ENCODE measurements at places on chromosomes 7 and 10.

- DNase-seq, result no peak
These were observed 25.5 kb upstream of the ABLIM1 start for GRCh38 chr10:114683593-114683992.

GRCh38 chr10:43401627-43402026, 7.4 kb downstream of the HNRNPF start:
- DNase-seq, result no peak

DNA sequence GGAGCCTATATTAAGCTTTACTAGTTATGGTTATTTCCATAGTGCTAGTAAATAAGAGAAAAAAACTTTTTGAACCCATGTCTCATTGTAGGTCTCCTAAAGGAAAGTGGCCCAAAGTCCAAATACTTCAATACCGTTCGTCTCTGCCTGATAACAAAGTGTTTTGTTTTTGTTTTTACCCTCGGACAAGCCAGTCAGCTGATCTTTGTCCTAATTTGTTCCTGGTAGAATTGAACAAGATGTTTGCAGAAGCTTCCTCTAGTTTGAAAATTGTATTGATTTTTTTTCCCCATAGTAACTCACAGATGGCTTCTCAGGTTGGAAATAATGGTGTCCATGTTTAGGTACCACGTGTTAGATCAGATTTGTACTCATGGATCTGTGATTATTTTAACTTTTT, 335.8 kb upstream of the KAT6B start:
- DNase-seq, result no peak

- DNase-seq, result no peak
These were observed 83.4 kb downstream of the VOPP1 start for GRCh38 chr7:55488804-55489340.

GRCh38 chr10:133219782-133220181, 10.2 kb upstream of the UTF1 start:
- no peak for DNase-seq

DNA sequence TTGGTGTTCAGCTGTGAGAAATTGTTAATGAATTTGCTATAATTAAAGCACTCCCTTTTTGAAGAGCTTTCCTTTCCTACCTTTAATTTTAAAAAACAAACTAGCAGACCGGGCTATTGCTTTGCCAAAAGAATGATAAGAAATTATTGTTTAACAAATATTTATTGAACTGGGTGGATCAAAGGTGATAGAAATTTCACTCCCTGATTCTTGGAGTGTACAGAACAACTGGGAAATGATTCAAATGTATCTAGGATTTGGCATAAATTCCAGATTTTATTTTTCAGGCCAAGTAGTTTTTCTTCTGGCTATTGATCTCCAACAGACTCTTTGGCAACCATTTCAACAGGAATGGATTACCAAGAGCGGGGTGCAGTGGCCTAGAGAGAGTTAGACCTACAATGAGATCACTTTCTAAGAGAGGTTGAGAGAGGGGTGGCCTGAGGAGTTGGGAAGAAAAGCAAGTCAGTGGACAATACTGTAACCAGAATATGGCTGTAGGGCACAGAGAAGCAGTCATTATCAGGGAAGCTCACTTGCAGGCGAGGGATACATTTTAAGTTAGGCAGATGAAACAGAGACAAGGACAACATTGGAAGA, 71.9 kb downstream of the PLXDC2 start:
- no peak for DNase-seq

- DNase-seq, result peak; percentile 66
These were observed 125.7 kb upstream of the ZNF438 start for GRCh38 chr10:31157123-31158010.

DNA sequence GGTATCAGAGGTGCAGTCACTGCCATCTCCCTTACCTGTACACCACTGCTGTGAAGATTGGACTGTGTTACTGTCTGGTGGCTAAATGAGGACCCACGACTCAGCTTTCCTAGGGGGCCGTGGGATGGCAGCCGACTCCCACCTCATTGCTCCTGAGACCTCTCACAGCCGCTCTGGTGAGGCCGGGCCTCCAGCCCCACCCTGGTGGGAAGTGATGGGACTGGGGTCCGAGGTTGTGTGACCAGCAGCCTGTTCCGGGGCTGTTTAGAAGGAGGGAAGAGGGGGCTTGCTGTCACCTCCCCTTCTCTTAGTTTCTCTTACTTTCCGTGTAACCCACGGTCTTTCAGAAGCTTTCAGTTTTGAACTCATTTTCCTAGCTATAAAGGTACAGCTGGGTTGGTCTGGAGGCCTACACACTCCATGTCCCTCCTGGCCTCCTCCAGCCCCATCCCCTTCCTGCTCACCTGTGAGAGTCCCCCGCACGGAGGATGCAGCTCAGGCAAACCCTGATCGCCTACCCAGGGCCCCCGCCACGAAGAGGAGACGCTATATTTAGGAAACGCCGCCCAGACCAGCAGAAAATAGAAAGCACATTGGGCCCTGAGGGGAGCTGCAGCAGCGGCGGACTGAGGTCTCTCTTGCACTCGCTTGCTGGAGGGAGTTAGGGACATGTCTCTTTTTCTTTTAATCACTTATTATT, 4.6 kb downstream of the EMX2 start:
- no peak for DNase-seq

DNA sequence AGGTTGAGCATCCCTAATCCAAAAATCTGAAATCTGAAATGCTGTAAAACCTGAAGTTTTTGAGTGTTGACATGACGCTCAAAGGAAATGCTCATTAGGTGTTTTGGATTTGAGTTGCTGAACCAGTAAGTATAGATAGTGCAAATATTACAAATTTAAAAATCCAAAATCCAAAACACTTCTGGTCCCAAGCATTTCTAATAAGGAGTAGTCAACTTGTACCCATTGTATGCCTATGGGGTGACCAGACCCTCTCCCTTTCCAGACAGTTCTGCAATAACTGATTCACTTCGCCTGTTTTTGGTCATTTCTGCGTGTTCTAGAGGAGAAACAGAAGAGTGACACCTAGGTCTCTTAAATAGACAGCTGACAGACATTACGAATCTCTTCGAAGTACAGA, 90.3 kb downstream of the MMRN2 start:
- no peak for DNase-seq

GRCh38 chr10:53356616-53357349, 584.2 kb upstream of the MBL2 start:
- DNase-seq, result no peak

- no peak for DNase-seq
These were observed 40.9 kb upstream of the EFCAB10 start for GRCh38 chr7:105622106-105622731.

GRCh38 chr7:105932835-105933477, 30.1 kb upstream of the CDHR3 start:
- peak; percentile 57 for DNase-seq

DNA sequence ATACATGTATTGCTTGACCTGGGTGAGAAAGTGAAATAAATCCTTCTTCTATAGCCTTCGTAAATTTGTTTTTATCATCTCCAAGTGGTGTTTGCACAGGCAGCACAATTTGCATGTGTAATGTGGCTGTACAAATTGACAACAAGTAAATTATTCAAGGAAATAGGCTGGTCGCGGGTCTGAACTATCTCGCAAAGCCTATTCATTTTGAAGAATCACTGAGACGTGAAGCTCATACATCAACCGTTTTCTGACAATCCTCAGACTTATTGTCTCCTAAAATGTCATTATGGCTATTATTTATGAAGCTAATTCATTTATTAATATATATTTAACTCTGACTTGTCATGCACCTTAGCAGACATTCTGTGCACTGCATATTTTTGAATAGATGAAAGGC, 16.2 kb upstream of the FAM204A start:
- no peak for DNase-seq

DNA sequence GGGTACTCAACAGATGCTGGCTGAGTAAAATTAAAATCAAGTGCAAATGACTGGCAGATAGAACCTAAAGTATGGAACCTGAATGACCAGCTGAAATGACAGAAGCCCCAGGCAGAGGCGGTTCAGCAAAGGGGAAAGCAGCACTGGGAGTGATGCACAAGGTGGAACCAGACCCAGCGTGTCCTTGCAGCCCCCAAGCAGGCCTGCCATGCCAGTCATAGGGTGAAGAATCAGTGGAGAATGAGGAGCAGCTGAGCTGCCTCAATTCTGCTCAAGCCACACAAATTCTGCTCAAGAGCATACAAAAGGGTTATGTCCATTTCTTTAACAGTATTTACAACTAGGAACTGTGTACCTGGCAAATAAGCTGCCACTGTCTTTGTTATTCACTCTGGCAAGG, 8.7 kb downstream of the ACTR1A start:
- DNase-seq, result no peak

DNA sequence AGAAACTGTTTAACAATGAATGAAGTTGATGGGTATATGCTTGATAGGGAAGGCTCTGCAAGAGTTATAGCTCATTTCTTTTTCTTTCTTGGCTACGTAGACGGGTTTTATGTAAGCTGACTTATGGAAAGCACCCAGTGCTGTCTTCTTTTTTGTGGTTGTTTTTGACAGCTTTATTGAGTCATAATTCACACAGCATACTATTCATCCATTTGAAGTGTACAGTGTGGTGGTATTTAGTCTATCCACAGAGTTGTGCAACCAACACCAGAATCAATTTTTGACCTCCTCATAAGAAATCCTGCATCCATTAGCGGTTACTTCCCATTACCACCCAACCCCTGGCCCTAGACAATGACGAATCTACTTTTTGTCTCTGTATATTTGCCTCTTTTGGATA, 240.6 kb upstream of the KIAA1217 start:
- DNase-seq, result no peak

- DNase-seq, result peak; percentile 83
These were observed 23.3 kb downstream of the MYOF start for GRCh38 chr10:93458821-93459257.

GRCh38 chr7:24659505-24659904, 86.3 kb downstream of the PALS2 start:
- no peak for DNase-seq

DNA sequence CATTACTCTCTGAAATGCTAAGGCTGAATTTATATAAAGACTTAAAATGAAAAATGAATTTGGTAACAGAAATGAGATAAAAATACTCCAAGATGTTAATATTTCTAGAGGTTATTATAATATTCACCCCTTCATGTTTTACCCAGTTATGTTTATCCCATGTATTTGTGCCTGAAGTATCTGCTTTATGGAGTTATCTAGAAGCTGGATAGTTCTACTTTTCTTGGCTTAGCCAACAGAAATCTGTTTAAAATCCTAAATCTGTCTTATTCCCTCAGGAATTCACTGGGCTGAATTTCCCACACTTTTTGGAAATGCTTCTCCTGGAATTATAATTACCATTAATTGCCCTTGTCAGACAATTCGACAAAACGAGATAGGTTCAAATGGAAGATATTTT, 201.6 kb downstream of the THSD7A start:
- no peak for DNase-seq

DNA sequence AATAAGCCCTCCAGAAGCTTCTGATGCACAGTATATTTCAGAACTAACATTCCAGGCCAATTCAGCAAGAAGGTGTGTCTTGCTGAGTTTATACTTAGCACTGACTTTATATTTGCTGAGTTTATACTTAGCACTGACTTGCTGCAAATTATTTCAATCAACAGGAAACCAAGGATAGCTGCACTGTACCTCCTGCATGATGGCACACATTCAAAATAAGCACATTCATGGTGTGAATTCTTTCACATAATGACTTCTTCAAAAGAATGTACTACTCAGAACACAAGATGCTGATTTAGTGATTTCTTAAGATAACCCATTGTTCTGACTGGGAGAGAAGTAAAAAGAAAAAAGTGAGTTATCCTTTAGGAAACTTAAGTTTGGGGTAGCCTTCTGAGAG, 52.0 kb downstream of the JAZF1 start:
- no peak for DNase-seq

DNA sequence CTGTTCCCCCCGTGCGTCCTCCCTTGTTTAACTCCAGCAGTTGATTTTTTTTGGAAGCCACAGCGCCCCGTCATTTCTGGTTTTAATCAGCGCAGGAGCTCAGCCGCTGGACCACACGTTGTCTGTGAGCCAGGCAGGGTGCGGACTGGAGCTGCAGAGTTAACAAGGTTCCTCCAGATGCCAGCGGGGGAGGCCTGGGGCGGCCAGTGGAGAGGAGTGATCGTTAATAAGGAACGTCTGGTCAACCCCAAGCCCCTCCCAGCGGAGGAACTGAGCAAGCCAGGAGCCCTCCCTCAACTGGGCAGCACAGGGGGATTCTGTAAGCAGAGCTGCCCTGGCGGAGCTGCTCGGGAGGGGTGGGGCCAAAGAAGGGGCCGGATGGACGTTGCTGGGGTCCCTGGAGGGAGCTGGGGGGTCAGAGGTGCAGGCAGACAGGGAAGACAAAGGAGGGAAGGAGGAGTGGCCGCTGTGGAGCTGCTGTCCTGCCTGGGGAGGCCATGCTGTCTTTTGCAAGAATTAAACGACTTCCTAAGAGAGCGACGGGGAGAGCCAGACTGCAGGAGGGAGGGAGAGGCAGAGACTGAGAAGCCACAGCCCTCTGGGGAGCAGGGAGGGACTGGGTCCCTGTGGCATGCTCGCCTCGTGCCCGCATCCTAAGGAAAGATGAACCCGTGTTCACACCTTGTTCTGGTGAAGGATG, 537.1 kb upstream of the FOXK1 start:
- DNase-seq, result no peak

GRCh38 chr10:9895981-9896380, 1121.7 kb upstream of the CELF2 start:
- no peak for DNase-seq

DNA sequence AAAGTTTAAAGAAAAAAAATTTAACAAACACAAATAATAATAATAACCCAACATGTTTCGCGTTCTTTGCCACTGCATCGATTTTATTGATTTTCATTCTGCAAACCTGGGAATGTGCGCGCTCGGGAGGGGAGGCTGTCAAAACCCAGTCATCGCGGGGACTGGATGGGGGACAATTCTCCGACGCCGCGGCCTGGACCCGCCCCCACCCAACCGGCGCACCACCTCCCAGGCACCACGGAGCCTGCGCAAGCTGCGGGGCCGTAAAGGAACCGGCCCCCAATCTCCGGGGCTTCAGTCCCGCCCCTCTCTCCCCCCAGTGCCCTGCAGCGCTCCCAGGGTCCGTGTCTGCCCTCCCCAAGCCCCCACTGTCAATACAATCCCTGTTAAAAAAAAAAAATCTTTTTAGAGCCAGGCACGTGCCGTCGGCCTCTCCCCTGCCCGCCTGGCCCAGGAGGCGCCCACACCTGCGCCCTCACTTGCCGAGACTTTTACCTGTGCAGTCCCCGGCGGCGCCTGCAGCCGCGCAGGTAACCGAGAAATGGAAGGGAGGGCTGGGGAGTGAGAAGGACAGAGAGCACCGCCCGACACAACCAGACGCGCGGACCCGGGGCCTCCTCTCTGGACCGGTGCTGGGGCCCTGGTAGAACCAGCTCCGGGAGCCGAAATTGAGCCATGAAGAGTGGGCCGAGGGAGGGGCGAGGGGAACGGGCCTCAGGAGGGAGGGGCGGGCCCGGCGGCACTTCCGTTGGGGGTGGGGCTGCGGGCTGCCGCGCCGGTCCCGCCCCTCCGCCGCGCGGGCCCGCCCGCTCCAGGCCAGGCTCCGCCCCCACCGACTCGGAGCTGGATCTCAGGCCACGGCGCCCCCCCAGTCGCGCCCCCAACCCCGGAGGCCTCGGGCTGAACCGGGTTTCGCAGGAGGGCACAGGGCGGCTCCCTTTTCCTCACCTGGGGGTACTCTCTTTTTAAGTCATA, 7.6 kb upstream of the ZNF503 start:
- DNase-seq, result peak; percentile 91

- peak; percentile 96 for DNase-seq
These were observed 220 bp upstream of the ZKSCAN5 start for GRCh38 chr7:99504281-99504602.

- peak; percentile 21 for DNase-seq
These were observed 163.6 kb downstream of the PIP4K2A start for GRCh38 chr10:22550732-22551131.

- no peak for DNase-seq
These were observed 657 bp downstream of the CDNF start for GRCh38 chr10:14837003-14837756.

- DNase-seq, result no peak
These were observed 92.0 kb downstream of the GPR85 start for GRCh38 chr7:112994656-112995055.

All from AG08396 (cell line).